ENCODE measurements at places on chromosomes 3 and 15. TPM values are rescaled to one million over a fixed set of nuclear protein-coding genes. Genes with fewer than 3 reads are reported as not detected.
A peak's percentile ranks its signal among the peaks of the same experiment; 100 is the strongest.

Gene SLC6A20
- 5.0 TPM for total RNA-seq

Gene IGF2BP2
- 40.1 TPM for total RNA-seq

Gene RETNLB
- total RNA-seq, result not detected

Gene DNASE1L3
- not detected for total RNA-seq

Gene GHSR
- total RNA-seq, result not detected

Gene ANKUB1
- not detected for total RNA-seq

DNA sequence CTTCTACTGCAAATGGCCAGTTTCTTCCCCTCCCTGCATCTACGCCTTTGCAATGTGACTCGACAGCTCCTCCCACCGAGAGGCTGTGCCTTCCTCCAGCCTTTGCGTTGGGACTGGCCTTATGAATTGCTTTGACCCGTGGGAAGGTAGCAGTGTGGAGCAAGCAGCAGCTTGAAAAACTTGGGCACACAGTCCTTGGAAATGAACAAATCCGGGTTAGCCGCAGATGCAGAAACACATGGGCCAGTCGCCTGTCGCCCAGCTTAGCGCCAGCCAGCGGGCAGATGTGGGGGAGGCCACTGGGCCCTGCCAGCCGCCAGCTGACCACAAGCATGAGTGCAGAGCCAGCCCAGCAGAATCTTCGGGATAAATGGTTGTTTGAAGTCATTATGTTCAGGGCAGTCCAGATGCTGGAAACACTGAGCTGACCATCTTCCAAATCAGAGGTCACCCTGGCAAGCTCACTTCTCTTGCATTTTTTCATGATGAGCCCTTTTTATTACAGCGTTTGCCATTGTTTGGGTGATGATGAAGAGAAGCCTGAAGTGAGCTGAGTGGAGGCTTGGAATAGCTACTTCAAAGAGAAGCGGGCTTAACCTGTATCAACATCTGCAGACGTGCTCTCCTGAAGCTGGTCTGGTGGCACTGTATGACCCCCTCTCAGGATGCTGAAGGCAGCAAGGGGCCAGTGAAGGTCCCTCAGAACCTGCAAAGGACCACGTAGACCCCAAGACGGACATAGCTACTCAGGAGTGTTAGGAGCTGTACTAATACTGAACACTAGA is 9.8 kb downstream of the SELENOS start:
- DNase-seq, result no peak

DNA sequence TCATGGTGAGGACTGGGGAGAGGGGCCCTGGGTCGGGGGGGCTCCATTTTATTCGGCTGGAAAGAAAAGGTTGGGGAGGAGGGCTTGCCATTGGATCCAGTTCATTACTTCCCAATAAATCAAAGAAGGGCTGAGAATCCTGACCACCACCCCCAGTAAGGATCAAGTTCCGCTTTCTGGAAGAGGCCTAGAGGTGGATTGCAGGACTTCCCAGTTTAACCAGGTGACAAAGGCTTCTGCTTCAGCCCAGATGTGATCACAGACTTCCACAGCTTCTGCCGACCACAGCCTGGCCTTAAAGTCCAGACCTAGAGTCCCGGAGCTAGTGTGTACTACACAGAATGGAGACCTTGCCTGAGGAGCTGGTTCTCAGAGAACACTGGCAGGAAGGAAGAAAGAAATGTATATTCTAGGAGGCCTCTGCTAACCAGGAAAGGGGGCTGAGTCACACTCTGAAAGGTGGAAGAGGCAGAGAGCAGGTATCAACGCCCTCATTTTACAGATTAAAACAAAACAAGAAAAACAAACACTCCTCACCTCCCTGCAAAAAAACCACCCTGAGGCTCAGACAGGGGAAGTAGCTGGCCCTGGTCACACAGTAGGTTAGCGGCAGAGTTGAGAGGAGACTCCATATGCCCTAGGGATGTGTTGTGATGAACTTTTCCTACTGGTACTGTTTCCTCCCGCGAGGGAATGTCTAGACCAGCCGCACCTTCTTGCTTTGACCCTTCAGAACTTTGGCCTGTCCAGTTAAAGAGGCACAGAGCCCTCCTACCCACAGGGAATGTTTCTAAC is 1.1 kb upstream of the CEMIP start:
- DNase-seq, result no peak

- DNase-seq, result no peak
Observed at GRCh38 chr3:197354568-197355001, 56.2 kb upstream of the DLG1 start.

GRCh38 chr3:176041185-176041584 is 1156.1 kb downstream of the TBL1XR1 start:
- no peak for DNase-seq

DNA sequence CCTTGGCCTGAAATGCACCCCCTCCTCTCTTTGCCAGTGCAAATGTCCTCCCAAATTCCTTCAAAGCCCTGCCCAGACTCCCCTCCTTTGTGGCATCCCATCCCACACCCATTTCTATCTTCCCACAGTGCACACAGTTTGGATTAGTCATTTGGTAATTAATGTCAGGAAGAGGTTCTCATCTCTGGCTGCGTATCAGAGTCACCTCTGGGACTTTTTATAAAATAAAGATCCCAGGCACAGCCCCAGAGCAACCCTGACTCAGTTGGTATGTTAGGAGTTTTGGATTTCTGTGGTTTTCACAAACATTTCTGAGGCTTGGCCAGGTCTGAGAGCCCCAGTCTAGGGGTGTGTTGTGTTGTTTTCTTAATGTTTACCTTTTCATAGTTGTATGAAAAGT is 41.6 kb downstream of the C3orf20 start:
- DNase-seq, result no peak

GRCh38 chr3:157832588-157832987 is 273.6 kb downstream of the SHOX2 start:
- no peak for DNase-seq

DNA sequence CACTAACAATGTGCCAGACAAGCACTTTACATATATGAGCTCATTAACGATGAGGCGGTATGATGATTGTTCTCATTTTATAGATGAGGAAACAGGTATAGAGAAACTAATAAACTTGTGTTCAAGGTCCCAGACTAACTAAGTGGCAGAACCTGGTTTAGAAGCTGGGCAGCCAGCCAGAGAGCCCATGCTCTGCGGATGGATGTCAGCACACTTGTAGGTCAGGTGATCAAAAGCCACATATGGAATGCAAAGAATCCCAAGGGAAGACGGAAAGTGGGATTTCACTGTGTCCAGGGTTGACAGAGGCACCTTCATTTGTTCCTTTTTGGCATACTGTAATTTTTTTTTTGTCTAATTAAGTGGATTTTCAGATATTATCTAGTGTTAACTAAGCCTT is 103.7 kb downstream of the EFL1 start:
- no peak for DNase-seq

- no peak for DNase-seq
Observed at GRCh38 chr3:192887047-192887446, 30.6 kb downstream of the MB21D2 start.

DNA sequence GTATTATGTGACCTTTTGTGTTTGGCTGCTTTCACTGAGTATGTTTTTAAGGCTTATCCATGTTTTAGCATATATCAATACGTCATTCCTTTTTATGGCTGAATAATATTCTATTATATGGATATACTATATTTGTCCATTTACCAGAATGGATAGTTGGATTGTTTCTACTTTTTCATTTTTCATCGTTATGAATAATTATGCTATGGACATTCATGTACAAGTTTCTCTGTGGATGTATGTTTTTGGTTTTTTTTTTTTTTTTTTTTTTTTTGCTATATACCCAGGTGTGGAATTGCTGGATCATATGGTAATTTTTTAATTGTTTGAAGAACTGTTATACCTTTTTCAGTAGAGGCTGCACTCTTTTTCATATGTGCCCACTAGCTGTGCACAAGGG is 23.5 kb downstream of the DOCK3 start:
- no peak for DNase-seq

DNA sequence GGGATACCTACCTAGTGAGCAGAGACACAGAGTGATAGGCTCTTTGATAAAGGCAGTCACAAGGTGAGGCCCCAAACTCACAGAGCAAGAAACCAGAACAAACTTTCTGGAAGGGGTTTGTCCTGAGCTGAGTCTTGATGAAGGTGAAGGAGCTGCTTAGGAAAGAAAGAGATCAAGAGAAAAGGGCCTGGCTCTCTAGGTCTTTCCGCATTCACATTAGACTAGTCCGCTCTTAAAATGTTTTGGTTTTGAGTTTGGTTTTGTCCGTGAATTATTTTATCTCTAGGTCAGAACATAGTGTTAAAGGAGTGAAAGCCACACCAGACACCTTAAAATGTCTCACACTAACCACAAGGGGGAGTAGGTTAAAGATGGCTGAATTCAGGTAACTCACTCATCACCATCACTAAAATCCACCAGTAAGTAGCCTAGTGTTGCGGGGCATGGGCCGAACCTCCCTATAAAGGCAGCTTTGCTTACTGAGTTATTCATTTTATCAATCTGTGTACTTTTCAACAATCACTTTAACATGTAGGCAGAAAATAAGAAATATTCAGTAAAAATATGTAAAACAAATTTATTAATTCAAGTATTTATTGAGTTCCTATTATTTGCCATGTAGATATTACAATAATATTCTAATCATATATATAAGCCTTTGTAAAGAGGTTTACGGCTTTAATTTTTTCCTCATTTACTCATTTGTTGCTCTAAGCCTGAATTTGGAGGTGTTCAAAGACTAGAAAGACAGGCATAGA is 121.5 kb upstream of the TSC22D2 start:
- DNase-seq, result peak; percentile 37

DNA sequence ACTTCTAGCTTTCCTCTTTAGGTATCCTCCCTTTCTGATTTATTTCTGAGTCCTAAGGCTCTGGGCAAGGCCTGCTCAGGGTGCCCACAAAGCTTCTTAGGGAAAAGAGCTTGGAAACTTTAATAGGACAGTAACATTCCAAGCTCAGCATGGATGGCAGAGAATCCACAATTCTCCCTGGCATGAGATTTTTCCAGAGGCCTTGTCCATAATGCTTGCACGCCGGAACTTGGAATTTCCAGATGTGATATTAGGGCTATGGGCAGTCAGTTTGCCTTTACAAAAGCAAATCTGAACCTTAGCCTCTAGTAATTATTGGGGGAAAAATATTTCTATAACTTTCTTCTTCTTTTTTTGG is 139.0 kb upstream of the RBMS3 start:
- DNase-seq, result no peak

DNA sequence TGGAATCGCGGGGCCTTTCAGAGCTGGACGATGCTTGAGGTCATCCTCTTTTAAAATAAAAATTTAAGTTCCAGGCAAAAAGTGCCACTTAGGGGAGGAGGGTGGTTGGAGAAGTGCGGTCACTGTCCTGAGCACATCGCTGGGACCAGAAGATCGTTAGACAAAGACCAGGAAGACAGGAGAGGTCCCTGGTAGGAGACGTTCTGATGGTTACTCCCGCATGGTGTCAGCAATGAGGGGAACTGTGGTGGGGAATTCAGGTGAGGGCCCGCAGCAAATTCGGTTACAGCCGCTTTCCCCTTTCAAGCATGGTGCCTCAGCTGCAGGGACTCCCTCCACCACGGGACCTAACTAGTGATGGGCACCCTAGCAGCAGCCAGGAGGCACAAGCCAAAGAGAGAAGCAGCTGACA is 1.0 kb upstream of the ISY1 start:
- peak; percentile 23 for DNase-seq

Data from G401 (cell line).